Activated gamma-delta T cell treated with Interleukin-2 at 50 U/mL for 16 hours (primary cell): ENCODE measurements at places on chromosomes 3 and 15.

DNA sequence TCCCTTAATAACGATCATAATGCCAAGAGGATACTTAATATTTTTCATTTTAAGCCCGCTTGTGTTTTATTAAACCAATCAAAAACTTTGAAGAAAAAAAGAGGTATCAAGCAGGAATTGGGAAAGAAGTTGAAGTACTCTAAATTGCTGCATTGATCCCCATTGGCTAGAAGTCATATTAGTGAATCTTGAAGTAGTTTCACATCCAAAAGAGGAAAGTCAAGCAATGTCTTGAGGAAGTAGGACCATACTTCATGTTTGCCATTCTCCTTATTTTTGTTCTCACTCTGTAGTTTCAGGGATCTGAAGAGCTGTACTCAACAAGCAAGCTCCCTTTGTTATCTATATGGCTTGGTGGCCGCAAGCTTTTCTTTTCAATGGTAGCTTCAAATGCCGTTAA, 2.2 kb downstream of the SCAANT1 start:
- DNase-seq: no peak

DNA sequence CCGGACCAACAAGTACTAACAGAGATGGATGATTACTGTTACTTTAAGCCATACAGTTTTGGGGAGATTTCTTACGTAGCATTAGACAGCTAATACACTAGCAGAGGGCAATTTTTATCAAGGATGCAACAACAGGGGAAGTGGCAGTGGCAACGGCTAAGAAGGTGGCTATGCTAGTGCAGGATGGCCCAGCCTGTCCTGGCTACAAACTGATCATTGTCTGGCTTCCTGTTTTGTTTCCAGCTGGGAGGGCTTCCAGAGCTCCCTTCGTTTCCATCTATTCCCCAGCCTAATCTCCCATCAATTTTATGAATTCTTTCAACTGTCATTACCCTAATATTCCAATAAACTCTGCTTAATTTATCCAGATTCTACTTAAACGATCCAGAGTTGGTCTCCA, 16.0 kb upstream of the PLA2G4F start:
- DNase-seq: no peak

- DNase-seq: no peak
Measured at GRCh38 chr3:11634081-11634635, 9.6 kb downstream of the VGLL4 start.

GRCh38 chr3:12695112-12695511, 31.2 kb upstream of the RAF1 start:
- DNase-seq: no peak

- DNase-seq: peak; percentile 30
Measured at GRCh38 chr15:98658831-98659699, 10.7 kb downstream of the IGF1R start.
